Activated CD8-positive, alpha-beta memory T cell treated with anti-CD3 and anti-CD28 coated beads for 1 hour (primary cell): ENCODE measurements at places on chromosomes 5 and 9.

DNA sequence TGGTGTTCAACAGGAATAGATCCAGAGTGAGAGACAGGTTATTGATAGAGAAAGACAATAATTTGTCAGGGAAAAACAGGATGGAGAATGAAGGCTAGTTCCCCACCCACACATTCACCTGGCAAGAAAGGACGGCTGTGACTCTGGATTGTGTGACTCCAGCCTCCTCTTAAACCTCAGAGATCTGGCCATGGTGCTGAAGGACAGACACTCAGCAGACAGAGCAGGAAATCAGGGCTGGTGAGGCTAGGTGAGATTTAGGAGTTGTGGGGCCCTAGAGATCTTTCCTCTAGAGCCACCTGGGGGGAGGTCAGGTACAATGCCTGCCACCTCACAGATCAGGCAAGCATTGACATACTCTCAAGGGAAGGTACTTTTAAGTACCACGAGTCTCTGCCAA is 15.2 kb downstream of the OR1B1 start:
- DNase-seq: no peak

- DNase-seq: no peak
These were observed 4.8 kb downstream of the PSIP1 start for GRCh38 chr9:15505921-15506320.

GRCh38 chr5:38467353-38468040 is 88.9 kb downstream of the LIFR start:
- DNase-seq: no peak

DNA sequence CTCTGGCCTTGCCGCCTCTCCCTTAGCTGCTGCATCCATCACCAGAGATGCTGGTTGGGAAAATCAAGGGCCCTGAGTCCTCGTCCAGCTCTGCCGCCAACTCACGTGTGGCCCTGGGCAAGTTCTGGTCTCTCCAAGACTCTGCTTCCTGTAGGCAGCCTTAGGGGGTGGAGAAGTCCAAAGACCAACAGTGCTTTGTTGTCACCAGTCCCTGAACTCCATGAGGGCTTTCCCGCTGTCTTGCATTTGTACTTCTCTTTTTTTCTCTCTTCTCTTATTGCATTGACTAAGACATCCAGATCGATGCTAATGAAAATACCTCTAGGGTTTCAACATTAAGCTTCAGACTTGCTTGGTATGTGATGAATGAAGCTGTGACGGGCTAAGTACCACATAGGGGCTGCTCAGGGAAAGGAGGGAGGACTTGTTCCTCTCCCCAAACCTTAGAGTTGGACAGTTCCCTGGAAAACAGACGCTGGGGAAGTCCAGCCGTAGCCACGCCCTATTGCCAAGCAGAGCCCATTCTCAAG is 63.7 kb upstream of the STXBP1 start:
- no peak for DNase-seq

- DNase-seq: no peak
These were observed 108.4 kb downstream of the ALDH1A1 start for GRCh38 chr9:72844440-72844768.

DNA sequence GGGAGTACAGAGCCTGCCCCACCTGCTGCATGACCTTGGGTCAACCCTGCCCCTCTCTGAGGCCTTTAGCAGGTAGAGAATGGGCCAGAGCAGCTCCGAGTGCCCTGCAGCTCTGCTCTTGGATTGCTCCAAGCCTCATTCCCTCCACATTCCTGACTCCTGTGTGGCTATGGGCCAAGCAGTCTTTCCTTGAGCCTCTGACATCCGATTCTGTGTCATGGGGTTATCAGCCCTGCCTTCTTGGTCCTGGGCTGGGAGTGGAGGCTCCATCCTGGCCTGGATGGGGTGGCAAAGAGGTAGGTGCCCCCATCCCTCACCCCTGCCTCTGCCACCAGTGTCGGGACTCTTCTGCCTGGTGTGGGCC is 13.7 kb downstream of the FPGS start:
- DNase-seq: no peak

DNA sequence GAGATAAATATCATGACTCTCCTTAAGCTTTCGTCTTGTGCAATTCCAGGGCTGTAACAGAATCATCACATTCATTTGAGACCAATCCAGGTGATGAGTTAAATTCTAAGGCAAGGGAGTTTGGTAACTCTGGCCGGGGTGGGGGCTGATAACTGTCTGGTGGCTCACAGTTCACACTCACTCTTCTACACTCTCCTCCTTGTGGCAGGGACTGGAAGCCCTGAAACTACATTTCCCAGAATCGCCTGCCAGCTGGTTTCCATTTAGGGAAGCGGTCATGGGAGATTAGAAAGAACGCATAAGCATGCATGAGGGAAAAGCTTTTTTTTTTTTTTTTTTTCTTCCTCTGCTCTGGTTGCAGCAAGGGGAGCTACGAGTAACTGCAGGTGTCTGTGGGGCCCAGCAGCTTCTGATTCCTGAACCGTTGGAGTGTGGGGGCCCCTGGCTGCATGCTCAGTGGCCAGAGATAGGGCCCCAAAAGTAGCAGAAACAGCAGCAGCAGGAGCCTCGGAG is 154.8 kb upstream of the TBC1D2 start:
- no peak for DNase-seq

- no peak for DNase-seq
These were observed 346.3 kb downstream of the ENC1 start for GRCh38 chr5:74294231-74294705.

DNA sequence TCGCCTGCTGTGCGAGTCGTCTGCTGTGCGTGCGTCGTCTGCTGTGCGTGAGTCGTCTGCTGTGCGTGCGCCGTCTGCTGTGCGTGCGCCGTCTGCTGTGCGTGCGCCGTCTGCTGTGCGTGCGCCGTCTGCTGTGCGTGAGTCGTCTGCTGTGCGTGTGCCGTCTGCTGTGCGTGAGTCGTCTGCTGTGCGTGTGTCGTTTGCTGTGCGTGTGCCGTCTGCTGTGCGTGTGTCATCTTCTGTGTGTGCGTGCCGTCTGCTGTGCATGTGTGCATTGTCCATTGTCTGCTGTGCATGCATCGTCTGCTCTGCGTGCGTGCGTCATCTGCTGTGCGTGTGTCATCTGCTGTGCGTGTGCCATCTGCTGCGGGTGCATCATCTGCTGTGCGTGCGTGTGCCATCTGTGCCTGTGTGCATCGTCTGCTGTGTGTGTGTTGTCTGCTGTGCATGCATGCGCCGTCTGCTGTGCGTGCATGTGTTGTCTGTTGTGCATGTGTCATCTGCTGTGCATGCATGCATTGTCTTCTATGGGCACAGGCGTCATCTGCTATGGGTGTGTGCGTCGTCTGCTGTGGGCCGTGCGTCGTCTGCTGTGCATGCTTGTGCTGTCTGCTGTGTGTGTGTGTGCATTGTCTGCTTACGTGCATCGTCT is 68.6 kb upstream of the IRX4 start:
- no peak for DNase-seq

DNA sequence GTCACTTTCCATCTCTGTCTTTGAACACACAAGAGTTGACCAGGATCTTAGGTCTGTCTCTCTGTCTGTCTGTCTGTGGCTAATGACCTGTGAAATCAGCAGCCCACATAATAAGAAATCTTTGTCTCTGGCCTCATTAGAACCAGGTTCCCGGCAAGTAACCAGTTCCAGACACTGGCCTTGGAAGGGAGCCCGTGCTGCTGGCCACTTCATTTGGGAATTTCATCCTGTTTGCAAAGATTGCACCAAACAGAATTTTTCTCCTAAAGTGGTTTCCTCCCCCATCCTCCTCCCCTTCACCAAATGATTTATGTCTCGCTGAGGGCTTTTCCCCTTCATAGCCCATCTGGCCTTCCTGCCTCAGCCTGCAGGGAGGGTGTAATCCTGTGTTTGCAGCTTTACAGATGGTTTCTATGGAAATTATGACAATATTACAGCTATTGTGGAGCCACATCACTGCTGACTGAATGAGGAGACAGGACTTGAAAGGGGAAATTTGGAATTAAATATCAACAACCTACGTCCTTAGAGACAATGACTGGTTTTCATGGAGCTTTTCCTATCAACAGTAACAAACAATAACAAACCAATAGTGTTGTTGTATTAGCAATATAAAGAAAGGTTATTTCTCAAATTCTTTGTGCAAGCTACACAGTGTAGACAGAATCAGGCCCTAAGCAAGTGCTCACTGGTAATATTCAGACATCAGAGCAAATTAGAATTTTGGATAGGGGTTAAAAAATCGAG is 25.7 kb downstream of the DPYSL3 start:
- no peak for DNase-seq

DNA sequence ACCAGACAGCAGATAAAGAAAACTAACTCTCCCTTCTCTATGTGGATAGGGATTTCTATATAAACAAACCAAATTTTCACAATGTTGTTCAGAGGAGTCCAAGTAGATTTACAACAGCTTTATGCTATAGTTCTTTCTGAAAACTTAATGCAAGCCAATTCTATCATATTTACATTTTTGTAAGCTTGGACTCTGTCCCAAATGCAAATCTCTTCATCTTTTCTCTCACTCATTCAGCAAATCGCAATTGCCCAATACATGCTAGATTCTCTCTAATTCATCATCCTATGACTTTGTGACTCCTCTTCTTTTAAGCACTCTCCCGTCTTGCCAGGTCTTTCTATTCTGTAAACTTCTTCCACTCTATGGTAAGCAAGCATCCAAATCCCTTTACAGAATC is 39.1 kb upstream of the UGT3A2 start:
- no peak for DNase-seq

GRCh38 chr5:169009123-169009522 is 291.8 kb downstream of the SLIT3 start:
- no peak for DNase-seq
